ENCODE measurements at places on chromosomes 3 and 15. TPM values are rescaled to one million over a fixed set of nuclear protein-coding genes. Genes with fewer than 3 reads are reported as not detected.

The MORC1 gene
- not detected for total RNA-seq

The SCN5A gene
- 102 TPM for total RNA-seq

The TCF12 gene
- total RNA-seq: 35.2 TPM

The NMNAT3 gene
- 23.4 TPM for total RNA-seq

The TTLL13 gene
- not detected for total RNA-seq

The SYNPR gene
- total RNA-seq: 8.3 TPM

The WDR93 gene
- not detected for total RNA-seq

The CCDC54 gene
- not detected for total RNA-seq

The SRGAP3 gene
- total RNA-seq: 5.0 TPM

The GPD1L gene
- 194 TPM for total RNA-seq

The ZNF80 gene
- total RNA-seq: not detected

The CLDN16 gene
- not detected for total RNA-seq

The GTF2E1 gene
- 6.8 TPM for total RNA-seq

The P3H2 gene
- total RNA-seq: 5.4 TPM

The SCAP gene
- total RNA-seq: 46.5 TPM

The TGFBR2 gene
- total RNA-seq: 205 TPM

The GLCE gene
- 7.0 TPM for total RNA-seq

The CELF6 gene
- total RNA-seq: 0.28 TPM

The PTH1R gene
- 7.2 TPM for total RNA-seq

The LOXL1 gene
- 22.2 TPM for total RNA-seq

The NPAP1 gene
- not detected for total RNA-seq

The PIERCE2 gene
- 5.6 TPM for total RNA-seq

The A4GNT gene
- total RNA-seq: not detected

The CFAP161 gene
- 6.2 TPM for total RNA-seq

The RETNLB gene
- not detected for total RNA-seq

The ECE2 gene
- not detected for total RNA-seq

The LRRIQ4 gene
- total RNA-seq: 0.43 TPM

The CPLX3 gene
- 1.1 TPM for total RNA-seq

The CAPN3 gene
- total RNA-seq: 8.6 TPM

The APOD gene
- total RNA-seq: 93.2 TPM

The CLDN1 gene
- total RNA-seq: 9.0 TPM

The FAIM gene
- 3.7 TPM for total RNA-seq

The CYP11A1 gene
- total RNA-seq: 0.71 TPM

The CYP1A1 gene
- 1.0 TPM for total RNA-seq

The GOLGA8H gene
- total RNA-seq: 0.35 TPM

The OIP5 gene
- 0.35 TPM for total RNA-seq

The RHOV gene
- not detected for total RNA-seq

The ACKR2 gene
- total RNA-seq: 6.2 TPM

The FRMD5 gene
- 25.5 TPM for total RNA-seq

The FMN1 gene
- 3.1 TPM for total RNA-seq

The PIGBOS1 gene
- 14.8 TPM for total RNA-seq

The C3orf70 gene
- total RNA-seq: 2.6 TPM

The MRPS11 gene
- 29.3 TPM for total RNA-seq

The DOCK3 gene
- total RNA-seq: 2.7 TPM

The GUCA1C gene
- total RNA-seq: not detected

The MAPK6 gene
- 13.4 TPM for total RNA-seq

The MLF1 gene
- total RNA-seq: 117 TPM

The MAP2K5 gene
- 5.8 TPM for total RNA-seq

The HAUS2 gene
- total RNA-seq: 21.5 TPM

The ZNF662 gene
- total RNA-seq: 1.7 TPM

The PRR20G gene
- not detected for total RNA-seq

The CORO2B gene
- 9.7 TPM for total RNA-seq

The GPR15 gene
- total RNA-seq: not detected

The GREM1 gene
- not detected for total RNA-seq

The GOLGA6B gene
- not detected for total RNA-seq

The KLHL40 gene
- total RNA-seq: 0.63 TPM
